Stimulated activated CD8-positive, alpha-beta memory T cell treated with anti-CD3 and anti-CD28 coated beads, Interleukin-12 subunit alpha, Interleukin-12 subunit beta, amount 100 ng/mL, for 1 hour (primary cell): ENCODE measurements at places on chromosomes 6 and 20.
A peak's percentile ranks its signal among the peaks of the same experiment; 100 is the strongest.

DNA sequence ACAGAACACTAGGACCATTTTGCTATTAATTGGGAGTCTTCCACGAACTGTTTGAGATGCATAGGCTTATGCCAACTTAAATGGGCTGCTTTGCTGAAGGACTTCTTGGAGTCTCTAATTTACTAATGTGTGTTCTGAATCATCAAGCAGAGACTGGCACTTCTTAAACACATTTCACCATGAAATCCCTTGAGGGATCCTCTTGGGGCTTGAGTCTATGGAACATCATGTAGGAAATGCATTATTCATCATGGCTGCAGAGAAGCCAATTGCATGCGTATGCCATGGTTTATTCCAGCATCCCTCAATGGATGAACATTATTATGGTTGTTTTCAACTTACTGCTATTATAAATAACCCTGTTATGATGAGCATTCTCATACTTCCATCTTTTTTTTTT, 73.4 kb downstream of the FGD2 start:
- DNase-seq = no peak

DNA sequence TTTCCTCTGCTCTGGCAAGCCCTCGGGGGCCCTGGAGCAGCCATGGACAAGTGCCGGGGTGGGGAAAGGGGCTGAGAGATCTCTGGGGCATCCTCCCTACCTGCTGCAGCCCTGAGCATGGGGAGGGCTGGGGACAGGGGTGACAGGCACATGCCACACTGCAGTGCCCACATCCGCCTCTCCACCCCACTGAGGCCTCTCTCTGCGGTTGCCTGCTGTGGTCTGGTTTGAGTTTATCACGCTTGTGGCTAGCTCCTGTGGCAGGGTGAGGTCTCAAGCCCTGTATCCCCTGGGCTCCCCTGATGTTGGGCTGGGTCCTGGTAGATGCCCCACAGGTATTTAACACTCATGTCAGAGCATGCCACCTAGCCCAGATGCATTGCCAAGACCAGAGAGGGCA, 52.9 kb upstream of the MLN start:
- peak; percentile 43 for DNase-seq

GRCh38 chr6:161649068-161649467, 375.2 kb upstream of the AGPAT4 start:
- DNase-seq = no peak

GRCh38 chr20:15930311-15931305, 642.6 kb downstream of the KIF16B start:
- no peak for DNase-seq

GRCh38 chr20:59667131-59667530, 62.8 kb downstream of the PHACTR3 start:
- no peak for DNase-seq

DNA sequence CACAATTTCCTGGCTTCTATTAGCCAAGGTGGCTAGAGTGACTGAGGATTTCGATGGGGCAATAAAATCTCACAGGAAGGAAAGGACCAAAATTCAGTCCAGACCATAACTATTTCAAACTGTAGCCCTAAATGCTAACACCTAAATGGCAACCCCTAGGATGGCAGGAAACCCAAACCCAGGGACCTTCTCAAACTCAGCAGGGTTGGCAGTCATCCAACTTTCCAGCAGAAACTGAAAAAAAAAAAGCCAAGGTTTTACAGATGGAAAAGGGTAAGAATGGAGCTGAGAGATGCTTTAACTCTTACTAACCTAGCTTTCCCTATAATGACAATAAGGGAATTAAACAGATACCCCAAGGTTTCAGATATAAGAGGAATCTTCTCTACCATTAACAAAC, 10.5 kb downstream of the IBTK start:
- no peak for DNase-seq

GRCh38 chr20:25303292-25304024, 55.6 kb downstream of the PYGB start:
- DNase-seq = no peak

DNA sequence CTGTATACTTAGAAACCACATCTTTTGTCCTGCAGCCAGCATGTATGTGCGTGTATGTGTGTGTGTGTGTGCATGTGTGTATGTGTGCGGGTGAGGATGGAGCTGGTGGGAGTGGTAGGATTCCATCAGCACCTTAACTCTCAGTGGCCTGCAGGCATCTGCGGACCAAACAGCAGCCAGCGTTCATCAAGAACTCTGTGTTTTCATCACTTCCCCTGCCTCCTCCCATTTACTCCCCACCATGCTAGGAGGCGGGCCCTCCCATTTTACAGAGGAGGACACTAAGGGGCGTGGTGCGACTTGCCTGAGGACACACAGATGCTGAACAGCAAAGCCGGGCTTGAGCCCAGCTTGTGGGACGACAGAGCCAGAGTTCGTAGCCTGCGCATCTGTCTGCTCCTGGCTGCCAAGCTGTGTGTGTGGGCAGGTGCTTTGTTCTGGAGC, 8.9 kb downstream of the VSTM2L start:
- DNase-seq = no peak

GRCh38 chr6:110735666-110736065, 79.6 kb downstream of the CDK19 start:
- no peak for DNase-seq
